ENCODE measurements at places on chromosomes 11 and 22.
A peak's percentile ranks its signal among the peaks of the same experiment; 100 is the strongest.

- DNase-seq = no peak
Measured at GRCh38 chr11:1847926-1848639, 4.8 kb upstream of the LSP1 start.

DNA sequence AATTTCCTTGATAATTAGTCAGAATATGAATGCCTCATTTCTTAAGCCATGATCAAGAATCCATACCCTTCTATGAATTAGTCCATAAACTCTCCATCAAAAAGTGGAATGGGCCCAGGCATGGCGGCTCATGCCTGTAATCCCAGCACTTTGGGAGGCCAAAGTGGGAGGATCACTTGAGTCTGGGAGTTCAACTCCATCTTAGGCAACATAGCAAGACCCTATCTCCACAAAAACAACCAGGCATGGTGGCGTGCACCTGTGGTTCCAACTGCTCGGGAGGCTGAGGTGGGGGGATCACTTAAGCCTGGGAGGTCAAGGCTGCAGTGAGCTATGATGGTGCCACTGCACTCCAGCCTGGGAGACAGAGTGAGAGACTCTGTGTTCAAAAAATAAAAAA is 52.1 kb upstream of the SHANK2 start:
- no peak for DNase-seq

DNA sequence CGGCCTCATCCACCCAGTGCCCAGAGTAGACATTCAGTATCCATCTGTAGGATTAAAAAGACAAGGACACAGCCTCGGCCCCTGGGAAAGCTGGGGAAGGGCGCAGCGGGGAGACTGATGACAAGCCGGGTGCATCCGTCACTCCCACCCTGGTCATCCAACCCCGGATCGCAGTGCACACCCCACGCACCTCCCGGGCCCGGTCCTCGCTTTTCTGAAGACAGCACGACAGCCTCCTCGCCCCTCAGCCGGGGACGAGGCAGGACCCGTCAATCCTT is 1.1 kb downstream of the FCHSD2 start:
- DNase-seq = peak; percentile 9

GRCh38 chr11:32366666-32367065 is 68.7 kb downstream of the WT1 start:
- DNase-seq = no peak

DNA sequence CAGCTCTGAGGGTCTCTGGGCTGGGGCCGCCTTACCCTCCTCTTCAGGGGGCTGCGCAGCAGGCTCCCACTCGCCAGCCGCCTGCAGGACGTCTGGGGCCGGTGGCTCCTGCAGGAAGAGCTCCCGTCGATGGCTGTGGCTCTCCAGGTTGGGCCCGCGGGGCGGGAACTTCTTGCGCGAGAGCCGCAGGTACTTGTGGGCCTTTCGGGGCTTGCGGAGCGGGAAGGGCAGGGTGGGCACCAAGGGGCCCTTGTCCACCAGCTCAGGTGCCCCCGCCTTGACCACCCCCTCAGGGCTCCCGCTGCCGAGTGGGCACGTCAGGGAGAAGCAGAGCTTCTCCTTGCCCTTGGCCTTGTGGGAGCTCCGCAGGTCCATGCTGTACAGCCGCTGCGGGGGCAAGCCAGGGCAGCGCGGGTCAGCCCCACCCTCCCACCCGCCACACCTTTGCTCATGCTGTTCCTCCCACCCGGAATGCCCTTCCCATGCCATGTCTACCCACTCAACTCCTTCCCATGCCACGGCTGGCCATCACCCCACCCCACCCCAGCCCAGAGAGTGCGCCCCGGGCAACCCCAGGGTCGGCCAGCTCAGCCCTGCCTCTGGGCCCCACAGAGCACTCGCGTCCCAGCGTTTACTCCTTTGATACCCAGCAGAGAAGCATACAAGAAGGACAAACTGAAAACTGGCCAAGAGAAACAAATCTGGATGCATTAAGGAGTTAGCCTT is 18.0 kb downstream of the CBX7 start:
- no peak for DNase-seq

DNA sequence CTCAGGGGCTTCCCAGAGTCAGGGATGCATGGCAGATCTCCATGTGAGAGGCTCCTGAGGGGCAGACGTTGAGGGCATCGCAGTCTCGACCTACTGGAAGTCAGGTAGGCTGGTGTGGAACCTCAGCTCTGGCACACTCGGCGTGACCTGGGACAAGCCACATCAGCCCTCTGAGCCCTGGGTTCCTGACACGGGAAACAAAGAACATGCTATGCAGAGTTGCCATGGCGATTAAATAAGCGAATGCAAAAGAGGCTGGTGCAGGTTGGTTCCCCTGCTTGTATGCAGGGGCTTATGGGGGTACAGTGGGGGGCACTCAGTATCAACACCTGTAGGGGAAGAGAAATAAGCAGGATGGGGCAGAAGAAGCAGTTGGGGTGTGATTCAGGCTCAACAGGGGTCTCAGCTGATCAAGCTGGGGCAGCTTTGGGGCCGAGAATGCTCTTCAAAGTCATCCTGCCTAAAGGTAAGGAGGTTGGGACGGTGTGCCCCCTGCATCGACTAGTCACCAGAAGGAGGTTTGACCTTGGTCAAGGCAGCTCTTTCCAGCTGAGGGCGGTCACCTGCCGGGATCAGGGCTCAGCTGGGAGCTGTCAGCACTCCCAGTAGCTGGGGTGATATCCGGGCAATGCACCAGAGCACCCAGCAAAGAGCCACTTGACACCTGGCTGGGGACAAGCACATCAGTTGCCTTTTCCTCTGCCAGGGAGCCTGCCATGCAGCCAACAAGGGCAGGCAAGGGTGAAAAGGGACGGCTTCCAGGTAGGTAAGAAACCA is 442.7 kb downstream of the MIAT start:
- DNase-seq = no peak

DNA sequence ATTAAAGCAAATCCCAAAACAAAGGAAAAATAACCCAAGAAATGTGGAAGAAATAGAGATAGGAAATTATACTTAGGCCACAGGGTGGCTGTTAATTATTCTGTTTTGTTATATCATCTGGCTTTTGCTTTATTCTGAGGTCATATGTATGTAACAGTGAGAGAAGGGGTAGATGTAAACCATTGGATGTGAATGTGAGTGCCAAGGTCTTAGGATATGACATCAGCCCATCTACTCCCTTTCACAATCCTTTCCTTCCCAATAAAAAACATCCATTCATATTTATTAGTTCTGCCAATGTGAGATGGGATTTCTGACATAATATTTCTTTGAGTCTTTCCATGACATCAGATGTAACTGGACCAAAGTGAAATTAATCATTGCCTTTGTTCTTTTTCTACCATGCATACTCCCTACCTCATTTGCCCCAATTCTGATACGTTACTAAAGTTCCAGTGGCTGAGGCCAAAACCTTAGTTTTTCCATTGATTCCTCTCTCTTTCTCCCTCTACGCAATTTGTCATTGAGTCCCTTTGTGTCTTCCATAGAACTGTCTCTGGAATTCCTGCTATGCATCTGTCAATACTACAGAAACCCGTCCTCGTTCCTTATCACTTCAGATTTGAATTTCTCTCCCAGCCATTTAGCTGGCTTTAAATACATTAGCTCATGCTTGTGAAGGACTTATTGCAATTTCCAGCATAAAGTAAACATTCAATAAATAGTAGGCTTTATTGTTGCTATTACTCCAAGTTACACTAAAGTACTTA is 170.3 kb downstream of the ARHGAP42 start:
- DNase-seq = no peak

GRCh38 chr11:33001751-33002542 is 13.7 kb upstream of the DEPDC7 start:
- no peak for DNase-seq

- no peak for DNase-seq
Measured at GRCh38 chr11:120529911-120530310, 18.4 kb downstream of the GRIK4 start.

GRCh38 chr11:26621132-26621531 is 49.1 kb upstream of the MUC15 start:
- no peak for DNase-seq

DNA sequence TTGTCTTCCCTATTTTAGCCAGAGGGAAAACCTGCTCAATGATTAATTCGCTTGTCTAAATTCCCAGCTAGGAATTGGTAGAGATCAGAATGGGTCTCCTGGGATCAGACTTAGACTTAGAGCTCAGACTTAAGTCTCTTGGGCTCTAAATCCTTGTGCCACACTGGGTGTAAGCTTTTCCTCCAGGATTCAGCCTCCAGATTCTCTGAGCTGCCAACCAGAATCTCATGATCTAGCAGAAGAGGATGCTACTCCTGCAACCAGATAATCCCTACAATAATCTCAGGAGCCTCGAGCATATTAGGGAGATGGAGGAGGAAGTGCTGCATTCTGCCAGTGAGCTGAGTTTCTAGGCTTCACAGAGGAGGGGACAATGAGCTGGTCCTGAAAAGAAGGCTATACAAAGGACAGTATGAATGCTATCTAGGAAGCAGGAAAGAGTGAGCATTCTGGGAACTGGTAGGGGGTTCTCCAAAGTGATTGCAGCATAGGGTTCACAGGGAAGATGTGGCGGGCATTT is 211.6 kb upstream of the SESN3 start:
- no peak for DNase-seq

DNA sequence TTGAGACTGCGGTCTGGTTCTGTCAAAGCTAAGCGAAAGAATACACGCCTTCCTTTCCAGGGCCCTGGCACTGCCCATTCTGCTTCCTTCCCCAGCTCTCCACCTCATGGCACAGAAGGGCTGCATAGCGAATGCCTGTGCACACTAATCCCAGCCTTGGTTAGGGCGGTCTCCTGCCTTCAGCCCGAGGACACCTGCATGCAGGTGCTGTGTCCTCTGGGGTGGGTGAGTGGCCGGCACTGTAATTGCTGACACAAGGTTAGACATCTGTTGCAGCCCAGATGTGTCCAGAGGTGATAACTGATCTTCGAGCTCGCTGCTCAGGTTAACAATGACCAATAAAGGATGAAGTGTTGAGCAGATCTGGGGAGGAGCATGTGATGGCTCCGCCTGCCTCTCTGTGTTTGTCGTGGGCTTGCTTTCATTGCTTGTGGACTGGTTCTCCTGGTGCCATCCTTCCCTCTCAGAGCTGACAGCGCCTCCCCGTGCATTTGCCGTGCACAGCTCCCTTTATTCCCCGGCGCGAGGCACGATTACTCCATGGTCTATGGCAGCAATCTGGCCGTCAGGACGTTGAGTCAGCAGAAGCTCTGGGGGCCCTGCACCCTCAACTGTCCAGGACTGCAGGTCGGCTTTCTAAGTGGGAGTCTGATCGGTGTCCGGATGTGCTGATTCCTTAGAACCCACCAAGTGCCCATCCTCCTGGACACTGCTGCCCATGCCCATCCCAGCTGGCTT is 1088.2 kb downstream of the BRD1 start:
- DNase-seq = no peak

GRCh38 chr11:107562647-107563208 is 2.8 kb downstream of the ALKBH8 start:
- DNase-seq = peak; percentile 42

- DNase-seq = no peak
Measured at GRCh38 chr11:121775276-121775675, 322.5 kb upstream of the SORL1-AS1 start.

- no peak for DNase-seq
Measured at GRCh38 chr22:32615874-32616564, 141.4 kb downstream of the FBXO7 start.

Measured in activated CD4-positive, alpha-beta T cell treated with anti-CD3 and anti-CD28 coated beads, Interleukin-2, Interleukin-4, amounts not matched to agents 100 ng/mL and 50 ng/mL, durations not matched to agents 16 hours and 8 hours (primary cell).